ENCODE measurements at places on chromosomes 5 and 9. TPM values are rescaled to one million over a fixed set of nuclear protein-coding genes. Genes with fewer than 3 reads are reported as not detected.

Gene N4BP3
- total RNA-seq = 36.0 TPM

Gene PHF24
- 0.35 TPM for total RNA-seq

Gene AQP3
- total RNA-seq = 2.6 TPM

Gene GRIA1
- total RNA-seq = 1.1 TPM

Gene SPINK6
- total RNA-seq = not detected

Gene CPEB4
- total RNA-seq = 14.3 TPM

Gene QRFP
- not detected for total RNA-seq

Gene SMU1
- total RNA-seq = 26.0 TPM

Gene PAPPA
- 0.63 TPM for total RNA-seq

Gene PCDHGB4
- 9.1 TPM for total RNA-seq

Gene ITK
- not detected for total RNA-seq

Gene MRPS2
- 78.6 TPM for total RNA-seq

Gene BRD3OS
- total RNA-seq = 20.2 TPM

Gene EGFLAM
- total RNA-seq = 0.24 TPM

Gene HAVCR2
- 0.11 TPM for total RNA-seq

Gene DRD1
- total RNA-seq = 0.19 TPM

Gene CORO2A
- total RNA-seq = 26.2 TPM

Gene MYMK
- total RNA-seq = not detected

Gene MCC
- total RNA-seq = 18.3 TPM

Gene SH3RF2
- total RNA-seq = 0.95 TPM

Gene CLIC3
- total RNA-seq = not detected

Gene IFNB1
- total RNA-seq = not detected

Gene LRRC19
- not detected for total RNA-seq

Gene ZFP2
- total RNA-seq = 0.78 TPM

Gene PCDHA5
- 0.76 TPM for total RNA-seq

Gene CDX1
- not detected for total RNA-seq

Gene PRDM9
- not detected for total RNA-seq

Gene EMB
- total RNA-seq = 48.4 TPM

Gene NME5
- total RNA-seq = 0.89 TPM

Gene RNF183
- not detected for total RNA-seq

Gene TMEFF1
- total RNA-seq = 68.2 TPM

Gene EQTN
- total RNA-seq = not detected

Gene IFNK
- total RNA-seq = not detected

Gene FOXD4L5
- total RNA-seq = 0.13 TPM

Gene ANKRD18A
- total RNA-seq = 13.2 TPM

Gene PCDHA10
- total RNA-seq = 5.5 TPM

Gene PCSK5
- total RNA-seq = 10.7 TPM

Gene CNTNAP3B
- 2.9 TPM for total RNA-seq

All from H1 (cell line).